ENCODE measurements at places on chromosomes 5 and 9.

GRCh38 chr9:117671468-117671867, 32.7 kb upstream of the TLR4 start:
- no peak for DNase-seq

- DNase-seq: no peak
Measured at GRCh38 chr5:102286476-102286875, 9.6 kb downstream of the SLCO4C1 start.

GRCh38 chr9:77456829-77457437, 191.2 kb downstream of the GNA14 start:
- DNase-seq: peak; percentile 83

- no peak for DNase-seq
Measured at GRCh38 chr9:112038017-112038408, 137.1 kb downstream of the SUSD1 start.

GRCh38 chr9:22035591-22036011, 26.5 kb upstream of the CDKN2B start:
- no peak for DNase-seq

DNA sequence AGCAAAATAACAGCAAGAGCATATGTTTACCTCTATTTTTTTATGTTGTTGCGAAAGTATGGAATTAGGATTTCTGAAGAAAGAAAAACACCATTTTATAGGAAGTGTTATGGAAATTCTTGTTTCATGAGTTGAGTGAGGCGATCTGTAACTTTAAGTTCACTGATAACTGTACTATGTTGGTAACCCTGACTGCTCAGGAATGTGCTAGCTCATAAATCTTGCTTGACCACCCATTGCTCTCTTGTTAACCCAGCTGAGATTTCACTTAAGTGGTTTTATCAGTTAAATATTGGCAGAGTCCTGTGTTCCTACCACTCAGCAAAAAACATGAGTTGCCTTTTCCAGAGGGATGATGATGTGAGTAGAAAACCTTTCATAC, 91.1 kb upstream of the STARD4 start:
- DNase-seq: no peak

GRCh38 chr9:26747611-26748010, 145.0 kb downstream of the CAAP1 start:
- DNase-seq: no peak

DNA sequence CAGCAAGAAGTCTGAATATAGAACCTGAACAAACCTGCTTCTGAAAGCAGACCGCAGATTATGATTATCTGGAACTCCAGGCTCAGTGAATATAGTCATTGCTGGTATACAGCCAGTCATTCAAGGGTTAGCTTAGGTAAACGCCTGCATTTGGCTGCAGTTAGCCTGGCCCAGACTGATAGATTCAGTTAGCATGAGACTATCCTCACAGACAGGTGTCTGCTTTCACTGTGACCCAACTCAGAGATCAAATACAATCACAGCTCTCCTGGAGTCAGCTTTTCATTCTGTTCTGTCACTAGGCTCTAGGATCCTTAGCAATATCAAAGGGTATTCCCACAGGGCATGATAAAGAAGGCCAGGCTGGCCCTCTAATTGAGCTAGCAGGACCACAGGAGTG, 138.6 kb upstream of the PLCXD3 start:
- no peak for DNase-seq

- DNase-seq: no peak
Measured at GRCh38 chr5:127754706-127755105, 51.5 kb downstream of the CCDC192 start.

- DNase-seq: no peak
Measured at GRCh38 chr9:86041311-86041741, 58.0 kb downstream of the GOLM1 start.

GRCh38 chr5:103393101-103393754, 134.7 kb downstream of the MACIR start:
- DNase-seq: no peak

GRCh38 chr9:120343416-120343815, 236.6 kb downstream of the CDK5RAP2 start:
- no peak for DNase-seq

GRCh38 chr5:81183811-81184748, 49.0 kb upstream of the CKMT2 start:
- no peak for DNase-seq

Data from activated CD4-positive, CD25-positive, alpha-beta regulatory T cell treated with anti-CD3 and anti-CD28 coated beads, Interleukin-2, amount 50 U/mL, for 72 hours (primary cell).